Suppressor macrophage treated with lipopolysaccharide for 1 hour (primary cell): ENCODE measurements at places on chromosomes 11 and 22.
A peak's percentile ranks its signal among the peaks of the same experiment; 100 is the strongest.

GRCh38 chr11:31262761-31263160 is 106.8 kb downstream of the DCDC1 start:
- DNase-seq: no peak

DNA sequence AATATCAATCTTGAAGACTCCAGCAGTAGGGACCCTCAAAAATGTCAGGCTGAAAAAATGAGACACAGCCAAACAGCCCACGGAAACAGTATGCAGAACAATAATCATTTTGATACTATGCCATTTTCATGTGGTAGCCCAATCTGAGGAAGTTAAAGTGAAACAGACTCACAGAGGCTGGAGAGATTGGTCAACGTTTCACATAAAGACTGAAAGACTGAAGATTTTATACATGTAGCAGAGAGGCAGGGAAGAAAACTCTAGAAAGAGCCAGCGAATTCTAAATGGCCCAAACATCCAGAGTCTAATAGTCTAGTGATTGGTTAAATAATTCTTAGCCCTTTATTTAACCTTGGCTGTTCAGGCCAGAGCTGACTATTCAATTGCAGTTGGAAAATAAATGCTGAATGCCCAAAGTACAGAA is 49.4 kb downstream of the MAML2 start:
- DNase-seq: peak; percentile 67

DNA sequence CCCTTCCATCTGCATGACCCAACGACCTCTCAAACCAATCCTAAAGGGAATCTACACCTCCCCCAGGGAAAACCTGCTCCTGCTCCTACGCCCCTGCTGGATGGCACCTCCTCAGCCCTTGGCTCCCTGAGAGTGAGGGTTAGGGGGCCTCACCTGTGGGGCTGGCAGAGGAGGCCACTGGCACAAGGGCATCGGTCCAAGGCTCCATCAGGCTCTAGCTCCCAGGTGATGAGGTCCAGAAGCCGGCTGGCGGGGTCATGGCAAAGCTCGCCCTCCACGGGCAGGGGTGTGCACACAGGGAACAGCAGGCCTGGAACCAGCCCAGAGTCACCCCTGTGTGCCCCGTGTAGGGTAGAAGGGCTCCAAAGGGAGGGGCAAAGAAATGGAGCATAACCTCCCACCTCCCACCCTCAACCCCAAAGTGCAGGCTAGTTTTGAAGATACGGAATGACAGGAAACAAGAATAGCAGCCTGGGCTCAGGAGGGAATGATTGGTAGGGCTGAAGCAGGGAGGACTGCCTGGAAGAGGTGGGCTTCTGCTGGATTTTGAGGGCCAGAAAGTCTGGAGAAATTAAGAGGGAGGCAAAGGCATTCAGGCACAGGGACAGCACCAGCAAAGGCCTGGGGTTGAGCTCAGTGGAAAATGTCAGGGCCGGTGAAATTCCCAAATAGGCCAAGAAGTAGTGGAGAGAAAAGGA is 42.6 kb downstream of the DKK3 start:
- DNase-seq: no peak

DNA sequence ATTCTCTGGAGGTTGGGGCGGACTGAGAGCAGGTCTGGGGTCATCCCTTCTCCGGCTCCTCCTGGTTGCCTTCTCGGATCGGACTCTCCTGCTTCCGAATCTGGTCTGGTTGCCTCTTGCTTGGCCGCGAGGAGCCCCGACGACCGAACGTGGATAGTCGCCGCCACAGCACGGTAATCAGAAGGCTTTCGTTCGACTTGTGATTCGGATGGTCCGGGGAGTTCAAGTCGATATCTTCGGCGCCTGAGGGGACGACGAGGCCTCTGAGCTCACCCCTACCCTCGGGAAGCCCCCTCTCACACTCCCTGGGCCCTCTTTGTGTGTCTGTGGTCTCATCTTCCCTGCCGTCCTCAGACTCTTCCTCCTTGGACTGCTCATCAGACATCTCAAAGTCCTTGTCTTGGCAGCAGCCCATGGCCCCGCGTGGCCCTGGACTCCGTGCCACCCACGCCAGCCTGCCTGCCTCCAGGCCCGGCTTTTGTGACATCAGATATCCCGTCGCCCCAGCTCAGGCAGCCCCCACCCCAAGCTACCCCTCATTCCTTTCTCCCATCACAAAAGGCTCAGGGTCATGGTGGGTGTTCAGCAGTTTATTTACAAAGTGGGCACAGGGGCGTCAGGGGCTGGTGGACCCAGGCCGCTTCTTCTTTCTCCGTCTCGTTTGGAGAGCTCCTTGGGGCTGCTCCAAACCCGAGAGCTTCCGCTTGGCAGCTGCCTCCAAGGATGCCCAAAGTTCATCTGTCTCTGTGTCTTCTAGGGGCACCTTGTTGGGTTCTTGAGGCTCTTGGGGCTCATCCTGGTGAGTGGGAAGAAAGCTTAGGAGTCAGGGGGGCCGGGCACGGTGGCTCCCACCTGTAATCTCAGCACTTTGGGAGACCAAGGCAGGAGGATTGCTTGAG is at the start of gene TEX54:
Gene TEX54, minus strand, starts transcription at position 506 of the 899 bp plus-strand sequence.
- peak; percentile 41 for DNase-seq

- no peak for DNase-seq
Observed at GRCh38 chr11:34256626-34257025, 101.2 kb downstream of the ABTB2 start.

GRCh38 chr11:111910676-111911562 is 651 bp downstream of the CRYAB start:
- DNase-seq: no peak

DNA sequence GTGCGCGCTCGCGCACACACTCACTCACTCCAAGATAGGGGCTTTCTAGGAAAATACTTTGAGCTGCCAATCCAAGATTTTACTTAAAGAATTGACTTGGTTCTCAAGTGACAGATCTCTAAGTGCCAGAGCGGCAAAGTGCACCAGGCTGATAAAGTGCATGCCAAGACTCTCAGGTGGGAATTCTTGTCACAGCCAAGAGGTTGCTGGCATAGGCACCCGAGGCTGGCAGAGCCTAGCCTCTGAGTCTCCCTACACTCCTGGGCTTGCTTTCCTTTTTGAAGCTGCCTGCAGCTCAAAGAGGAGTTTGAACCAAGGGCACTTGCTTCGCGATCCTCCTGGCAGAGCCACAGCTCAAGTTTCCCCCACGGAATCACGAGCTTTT is 2.5 kb upstream of the ADM start:
- no peak for DNase-seq

- peak; percentile 32 for DNase-seq
Observed at GRCh38 chr22:38204784-38205183, 3.0 kb downstream of the MAFF start.

DNA sequence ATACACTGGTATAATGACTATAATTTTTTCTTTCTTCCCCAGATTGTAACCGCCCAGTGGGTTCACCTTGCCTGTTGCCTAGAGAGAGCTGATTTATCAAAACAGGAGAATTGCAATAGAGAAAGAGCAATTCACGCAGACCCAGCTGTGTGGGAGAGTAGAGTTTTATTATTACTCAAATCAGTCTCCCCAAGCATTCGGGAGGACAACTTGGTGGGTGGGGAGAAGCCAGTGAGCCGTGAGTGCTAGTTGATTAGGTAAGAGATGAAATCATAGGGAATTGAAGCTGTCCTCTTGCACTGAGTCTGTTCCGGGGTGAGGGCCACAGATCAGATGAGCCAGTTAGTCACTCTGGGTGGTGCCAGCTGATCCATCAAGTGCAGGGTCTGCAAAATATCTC is 73.2 kb downstream of the SLC35F2 start:
- DNase-seq: peak; percentile 69

GRCh38 chr11:123168241-123168640 is 26.8 kb downstream of the CLMP start:
- DNase-seq: no peak

- DNase-seq: no peak
Observed at GRCh38 chr11:78818201-78818600, 243.5 kb upstream of the NARS2 start.

DNA sequence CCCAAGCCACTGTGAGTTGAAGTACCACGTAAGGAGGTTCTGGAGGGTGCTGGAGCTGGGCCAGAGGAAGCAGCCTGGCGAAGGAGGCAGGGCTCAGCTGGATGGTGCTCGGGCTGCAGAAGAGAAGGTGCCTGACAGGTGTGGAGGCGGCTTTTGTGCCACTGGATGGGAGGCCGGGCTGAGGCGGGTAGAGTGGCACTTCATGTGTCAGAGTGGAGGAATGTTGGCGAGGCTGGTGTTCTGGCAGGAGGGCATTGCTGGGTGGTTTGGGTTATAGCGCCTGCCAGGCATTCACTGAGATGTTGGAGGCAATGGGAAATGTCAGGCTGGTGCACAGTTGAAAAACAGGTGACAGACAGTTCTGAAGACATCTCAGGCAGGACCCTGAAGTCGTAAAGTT is 24.2 kb downstream of the UBE2L3 start:
- DNase-seq: no peak

GRCh38 chr22:30073743-30074142 is 6.5 kb upstream of the HORMAD2 start:
- no peak for DNase-seq

- DNase-seq: no peak
Observed at GRCh38 chr11:116065986-116066385, 561.8 kb upstream of the CADM1 start.
